ENCODE measurements at places on chromosomes 7 and 10. TPM values are rescaled to one million over a fixed set of nuclear protein-coding genes. Genes with fewer than 3 reads are reported as not detected.

Gene C7orf57
- total RNA-seq: 0.26 TPM

Gene SCIN
- 1.3 TPM for total RNA-seq

DNA sequence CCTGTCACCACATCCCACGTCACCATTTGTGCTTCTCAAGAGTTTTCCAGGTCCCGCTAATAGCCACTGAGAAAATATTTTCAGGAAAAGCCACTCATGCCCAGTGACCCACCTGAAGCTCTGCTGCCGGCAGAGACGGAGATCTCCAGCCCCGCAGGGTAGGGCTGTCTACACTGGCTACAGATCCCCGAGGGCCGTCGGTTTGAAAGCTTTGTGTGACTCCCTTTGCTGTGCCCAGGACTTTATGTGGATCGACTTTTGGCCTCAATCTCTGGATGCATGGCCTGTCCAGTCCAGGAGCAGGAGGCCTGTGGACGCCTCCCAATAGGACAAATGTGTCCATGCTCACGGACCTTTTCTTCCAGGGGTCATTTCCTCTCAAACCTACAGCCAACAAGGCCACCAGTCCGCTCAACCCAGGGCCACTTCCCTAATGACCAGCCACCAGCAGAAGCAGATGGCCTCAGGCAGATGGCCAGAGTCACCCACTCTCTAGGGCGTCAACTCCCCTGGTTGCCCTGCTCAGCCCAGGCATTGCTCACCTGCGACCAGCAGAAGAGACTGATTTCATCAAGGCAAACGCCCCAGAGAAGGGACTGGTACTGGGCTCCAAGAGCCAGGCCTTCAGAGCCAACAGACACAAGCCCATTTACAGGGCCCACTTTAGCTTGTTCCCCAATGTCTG is 76.4 kb downstream of the OAT start:
- H3K4me3 ChIP-seq: no peak overlapping the region
- H3K27ac ChIP-seq: no peak overlapping the region
- DNase-seq: no peak
- H3K27me3 ChIP-seq: no peaks in the 10 kb centered on the region

DNA sequence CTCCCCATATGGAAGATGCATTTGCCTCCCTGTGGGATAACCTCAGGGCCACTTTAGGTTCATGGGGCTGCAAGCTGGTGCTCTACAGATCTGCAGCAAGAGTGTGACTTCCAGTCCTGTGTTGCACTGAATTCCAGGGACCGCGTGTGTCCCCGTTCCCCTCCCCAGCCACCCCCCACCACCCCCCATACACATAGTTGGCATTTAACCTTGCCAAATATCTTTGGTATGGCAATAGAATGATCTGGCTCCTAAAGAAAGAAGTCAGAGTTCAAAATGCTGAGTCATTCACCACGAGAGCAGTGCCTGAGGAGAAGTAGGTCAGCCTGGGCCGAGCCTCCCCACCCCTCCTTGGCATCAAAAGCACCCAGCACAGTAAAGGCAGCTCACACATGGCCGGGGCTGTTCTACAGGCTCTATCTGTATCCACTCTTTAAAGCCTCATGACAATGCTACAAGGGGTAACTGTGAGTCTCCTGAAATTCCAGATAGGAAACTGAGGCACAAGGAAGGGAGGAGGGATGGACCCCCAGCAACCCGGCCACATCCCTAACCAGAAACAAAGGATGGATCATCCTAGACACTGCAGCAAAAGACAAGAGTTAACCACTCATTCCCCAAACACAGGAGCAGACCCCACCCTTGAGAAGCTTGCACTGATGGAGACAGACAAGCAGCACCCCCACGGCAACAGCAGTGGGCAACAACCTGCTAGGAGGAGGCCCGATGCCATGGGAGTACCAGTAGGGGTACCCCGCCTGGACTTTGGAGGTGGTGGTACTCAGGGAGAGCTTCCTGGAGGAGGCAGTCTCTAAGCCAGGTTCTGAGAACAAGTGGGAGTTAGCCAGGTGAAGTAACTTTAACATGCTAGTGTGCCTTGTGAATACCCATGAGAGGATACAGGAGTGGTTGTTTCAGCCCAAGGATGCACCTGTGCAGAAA is 70.3 kb upstream of the NANOS1 start:
- no peaks in the 10 kb centered on the region for H3K27me3 ChIP-seq
- no peak overlapping the region for H3K4me3 ChIP-seq
- peaks cover 7% of the 10 kb centered on the region for H3K4me1 ChIP-seq
- H3K27ac ChIP-seq: no peak overlapping the region
- no peaks in the 10 kb centered on the region for H3K36me3 ChIP-seq

GRCh38 chr10:50809596-50809995 is 69.9 kb downstream of the ASAH2B start:
- no peak overlapping the region for H3K4me3 ChIP-seq
- H3K27me3 ChIP-seq: no peaks in the 10 kb centered on the region
- H3K36me3 ChIP-seq: no peaks in the 10 kb centered on the region
- H3K4me1 ChIP-seq: peaks cover 7% of the 10 kb centered on the region
- no peak for DNase-seq
